Activated CD4-positive, alpha-beta T cell treated with anti-CD3 and anti-CD28 coated beads, Interleukin-2, amount 10 ng/mL, durations not matched to agents 7 days and 5 days (primary cell): ENCODE measurements at places on chromosomes 6 and 20.

GRCh38 chr6:14166839-14167238 is 49.3 kb downstream of the CD83 start:
- no peak for DNase-seq

GRCh38 chr6:30157581-30157980 is 3.4 kb downstream of the TRIM10 start:
- DNase-seq, result no peak

GRCh38 chr6:163459536-163459935 is 45.0 kb downstream of the QKI start:
- DNase-seq, result no peak

GRCh38 chr6:131003488-131004386 is 59.3 kb downstream of the EPB41L2 start:
- DNase-seq, result no peak

GRCh38 chr6:47041741-47042140 is 391 bp downstream of the ADGRF1 start:
- DNase-seq, result no peak

DNA sequence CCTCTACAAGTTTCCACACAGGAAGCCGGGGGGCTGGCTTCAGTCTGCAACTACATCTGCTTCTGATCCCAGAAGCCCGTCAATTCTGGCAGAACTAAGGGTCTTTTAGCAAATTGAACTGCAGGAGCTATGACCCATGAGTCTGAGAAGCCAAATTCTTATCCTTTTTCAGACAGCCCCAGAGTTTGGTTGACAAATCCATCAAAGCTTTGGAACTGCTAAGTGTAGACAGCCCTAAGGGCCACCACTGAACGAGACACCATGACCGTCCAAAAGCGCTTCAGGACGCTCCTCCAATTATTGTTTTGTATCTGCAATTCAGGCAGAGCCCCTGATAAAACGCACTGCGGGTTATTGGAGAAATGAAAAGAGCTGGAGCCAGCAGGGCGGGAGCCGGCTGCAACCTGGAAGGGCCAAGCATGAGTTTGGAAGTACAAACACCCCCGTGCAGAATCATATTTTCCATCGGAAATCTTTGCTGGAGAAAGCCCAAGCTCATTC is 67.1 kb downstream of the GNAS-AS1 start:
- DNase-seq, result no peak

DNA sequence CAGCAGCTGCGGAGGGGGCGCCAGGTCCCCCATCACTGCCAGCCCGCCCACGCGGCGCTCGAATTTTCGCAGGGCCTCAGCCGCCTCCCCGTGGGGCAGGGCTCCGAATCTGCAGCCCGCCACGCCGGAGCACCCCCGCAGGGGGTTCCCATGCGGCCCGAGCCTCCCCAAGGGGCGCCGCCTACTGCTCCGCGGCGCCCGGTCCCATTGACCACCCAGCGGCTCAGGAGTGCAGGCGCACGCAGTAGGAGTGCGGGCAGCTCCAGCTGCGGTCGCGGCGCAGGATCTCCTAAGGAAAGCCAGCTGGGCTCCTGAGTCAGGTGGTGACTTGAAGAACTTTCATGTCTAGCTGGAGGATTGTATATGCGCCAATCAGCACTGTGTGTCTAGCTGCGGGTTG is 155.3 kb upstream of the RREB1 start:
- no peak for DNase-seq

- DNase-seq, result no peak
Observed at GRCh38 chr6:42237857-42238256, 20.2 kb upstream of the MRPS10 start.

DNA sequence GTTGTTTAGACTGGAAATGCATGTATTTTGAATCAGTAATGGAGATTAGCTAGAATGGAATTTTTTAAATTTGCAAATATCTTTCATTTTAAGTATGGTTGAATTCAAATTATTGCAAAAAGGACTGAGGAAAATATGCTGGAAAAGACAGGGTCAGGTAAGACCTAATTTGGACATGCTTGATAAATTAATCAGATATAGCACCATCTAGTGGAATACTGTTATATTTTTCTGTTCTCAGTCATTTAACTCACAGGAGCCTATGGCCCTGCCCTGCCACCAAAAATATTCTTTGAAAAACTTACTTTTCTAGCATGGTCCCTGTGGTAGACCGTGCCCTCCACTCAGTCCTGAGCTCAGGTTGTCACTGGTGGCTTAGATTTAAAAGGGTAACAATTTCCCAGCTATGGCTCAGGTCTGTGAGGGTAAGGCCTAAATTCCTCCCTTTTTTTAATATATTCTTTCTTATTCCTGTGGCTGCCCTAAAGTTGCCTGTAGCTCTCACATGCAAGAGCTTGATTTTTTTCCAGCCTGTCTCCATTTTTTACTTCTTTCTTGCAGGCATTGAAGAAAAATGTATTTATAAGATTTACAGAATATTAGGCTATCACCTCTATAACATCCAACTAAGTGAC is 25.3 kb upstream of the KIAA1586 start:
- no peak for DNase-seq

- DNase-seq, result no peak
Observed at GRCh38 chr6:158543606-158544185, 16.2 kb upstream of the TMEM181 start.

DNA sequence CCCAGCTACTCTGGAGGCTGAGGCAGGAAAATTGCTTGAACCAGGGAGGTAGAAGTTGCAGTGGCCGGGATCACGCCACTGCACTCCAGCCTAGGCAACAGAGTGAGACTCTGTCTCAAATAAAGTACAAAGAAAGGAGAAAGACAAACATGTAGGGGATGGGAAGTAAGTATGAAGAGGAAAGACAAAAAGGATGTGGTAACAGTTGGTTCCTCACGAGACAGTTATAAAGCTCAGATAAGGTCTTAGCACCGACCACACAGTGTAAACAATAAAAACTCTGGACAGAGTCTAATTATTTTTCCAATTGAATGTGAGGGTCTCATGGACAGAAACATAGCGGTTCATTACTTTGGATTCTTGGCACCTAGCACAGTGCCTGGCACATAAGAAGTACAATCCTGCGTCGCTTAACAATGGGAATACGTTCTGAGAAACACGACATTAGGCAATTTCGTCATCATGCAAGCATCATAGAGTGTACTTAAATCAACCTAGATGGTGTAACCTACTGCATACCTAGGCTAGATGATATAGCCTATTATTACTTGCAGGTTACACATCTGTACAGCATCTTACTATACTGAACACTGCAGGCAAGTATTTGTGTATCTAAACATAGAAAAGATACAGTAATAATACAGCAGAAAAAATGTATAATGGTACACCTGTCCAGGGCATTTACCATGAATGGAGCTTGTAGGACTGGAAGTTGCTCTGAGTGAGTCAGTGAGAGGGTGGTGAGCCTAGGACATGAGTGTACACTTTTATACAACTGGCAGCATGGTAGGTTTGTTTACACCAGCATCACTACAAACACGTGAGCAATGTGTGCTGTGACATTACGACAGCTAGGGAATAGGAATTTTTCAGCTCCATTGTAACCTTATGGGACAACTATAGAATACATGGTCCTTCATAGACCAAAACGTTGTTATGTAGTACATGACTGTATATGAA is 38.2 kb downstream of the MBOAT1 start:
- DNase-seq, result peak; percentile 6

- no peak for DNase-seq
Observed at GRCh38 chr6:115902436-115902835, 158.3 kb downstream of the FRK start.

GRCh38 chr6:162621246-162621645 is 106.3 kb downstream of the PRKN start:
- DNase-seq, result no peak

GRCh38 chr6:90370493-90370959 is 73.9 kb upstream of the BACH2 start:
- no peak for DNase-seq

GRCh38 chr6:111741177-111741952 is 131.9 kb downstream of the FYN start:
- DNase-seq, result no peak

GRCh38 chr6:31048099-31048498 is 37.8 kb downstream of the MUC22 start:
- DNase-seq, result no peak

DNA sequence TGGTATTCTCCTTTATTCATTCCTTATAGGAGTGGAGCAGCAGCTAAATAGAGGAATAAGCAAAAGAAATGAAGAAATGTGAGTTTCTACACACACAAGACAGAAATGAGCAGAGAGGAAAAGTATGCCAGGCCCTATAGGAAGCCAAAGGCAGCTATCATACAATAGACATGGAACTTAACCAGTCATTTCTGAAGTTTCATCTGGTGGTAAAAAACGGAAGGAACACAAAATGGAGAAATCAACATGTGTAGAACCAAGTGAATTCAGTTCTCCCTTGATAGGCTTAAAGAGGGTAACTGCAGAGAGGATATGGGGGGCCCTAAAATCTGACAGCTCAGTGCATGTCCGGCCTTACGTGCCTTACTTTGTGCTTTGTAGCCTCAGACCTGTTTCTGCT is 44.6 kb downstream of the TSBP1 start:
- no peak for DNase-seq

DNA sequence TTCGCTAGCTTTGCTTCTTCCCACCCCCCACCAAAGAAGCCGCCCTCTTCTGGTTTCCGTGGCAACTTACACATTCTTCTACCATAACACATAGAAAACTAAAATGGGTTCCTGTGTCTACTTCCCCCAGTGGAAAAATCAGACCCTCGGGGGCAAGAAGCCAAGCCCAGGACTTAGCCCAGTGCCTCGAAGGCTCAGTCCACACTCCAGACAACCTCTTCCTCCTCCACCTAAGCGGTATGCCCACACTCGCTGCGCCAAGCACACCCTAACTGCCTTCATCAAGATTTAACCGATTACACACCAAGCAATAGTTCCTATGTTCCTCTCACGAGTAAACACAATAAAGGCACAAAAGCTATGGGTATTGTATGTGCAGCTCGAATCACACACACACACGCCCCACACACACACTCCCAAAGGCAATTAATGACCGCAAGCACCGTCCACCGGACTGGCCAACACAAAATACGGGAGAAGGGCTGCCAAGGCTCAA is 537 bp downstream of the PPIL4 start:
- peak; percentile 81 for DNase-seq

- DNase-seq, result no peak
Observed at GRCh38 chr20:49987015-49987867, 4.5 kb downstream of the SNAI1 start.

GRCh38 chr6:46583081-46583480 is 69.5 kb downstream of the CYP39A1 start:
- DNase-seq, result no peak

DNA sequence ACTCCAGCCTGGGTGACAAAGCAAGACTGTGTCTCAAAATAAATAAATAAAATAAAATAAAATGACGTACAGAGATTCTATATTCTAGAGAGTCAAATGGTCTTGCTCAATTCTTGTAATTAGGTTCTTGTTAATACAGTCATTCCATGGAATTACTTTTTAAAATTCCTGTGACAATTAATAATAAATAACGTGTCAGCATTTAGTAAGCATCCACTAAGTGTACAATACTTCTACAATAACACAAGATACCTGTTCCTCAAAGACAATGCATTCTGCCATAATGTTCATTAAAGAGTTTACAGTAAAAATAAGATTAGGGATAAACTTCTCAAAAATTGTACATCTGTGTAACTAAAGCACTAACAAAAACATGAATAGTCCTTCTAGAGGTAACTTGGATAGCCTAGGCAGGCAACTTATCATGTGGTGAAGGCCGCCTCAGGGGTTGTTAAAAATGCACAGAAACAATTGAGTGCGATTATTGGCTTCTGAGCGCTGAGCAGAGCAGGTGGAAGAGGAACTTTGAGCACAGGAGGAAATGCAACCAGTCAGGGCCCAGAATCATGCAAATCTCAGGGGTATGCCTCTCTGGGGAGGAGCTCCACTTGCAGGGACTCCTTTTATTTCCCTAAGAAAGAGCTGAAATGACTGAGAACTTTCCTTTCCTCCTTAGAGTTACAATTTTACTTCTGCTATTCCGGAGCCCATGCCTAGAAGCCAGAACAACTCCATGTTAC is 37.1 kb downstream of the QRSL1 start:
- no peak for DNase-seq

- DNase-seq, result no peak
Observed at GRCh38 chr20:49937027-49937929, 1.1 kb downstream of the RNF114 start.

- no peak for DNase-seq
Observed at GRCh38 chr20:36779656-36780025, 6.1 kb upstream of the DSN1 start.

GRCh38 chr20:45047581-45048119 is 53.3 kb downstream of the KCNS1 start:
- no peak for DNase-seq

- no peak for DNase-seq
Observed at GRCh38 chr20:18672834-18673233, 85.0 kb downstream of the DTD1 start.

- DNase-seq, result no peak
Observed at GRCh38 chr20:14948416-14948815, 611.0 kb upstream of the FLRT3 start.

DNA sequence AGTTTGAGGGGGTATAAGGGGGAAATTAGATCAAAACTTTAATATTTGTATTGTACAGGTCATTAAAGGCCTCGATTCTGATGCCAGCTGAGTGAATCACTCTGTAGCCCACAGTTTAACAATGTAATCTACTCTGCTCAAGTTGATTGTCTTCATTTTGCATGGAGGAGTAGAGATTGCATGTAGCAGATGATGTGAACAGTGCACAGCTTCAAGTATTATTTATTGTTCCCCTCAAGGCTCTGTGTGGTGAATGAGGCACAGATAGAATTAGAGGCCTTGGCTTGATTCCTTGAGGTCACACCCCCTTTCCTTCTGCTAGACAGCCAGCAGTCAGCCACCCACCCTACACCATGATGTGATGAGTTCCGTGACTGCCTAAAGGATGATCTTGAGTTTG is 38.1 kb downstream of the TXLNB start:
- DNase-seq, result no peak

DNA sequence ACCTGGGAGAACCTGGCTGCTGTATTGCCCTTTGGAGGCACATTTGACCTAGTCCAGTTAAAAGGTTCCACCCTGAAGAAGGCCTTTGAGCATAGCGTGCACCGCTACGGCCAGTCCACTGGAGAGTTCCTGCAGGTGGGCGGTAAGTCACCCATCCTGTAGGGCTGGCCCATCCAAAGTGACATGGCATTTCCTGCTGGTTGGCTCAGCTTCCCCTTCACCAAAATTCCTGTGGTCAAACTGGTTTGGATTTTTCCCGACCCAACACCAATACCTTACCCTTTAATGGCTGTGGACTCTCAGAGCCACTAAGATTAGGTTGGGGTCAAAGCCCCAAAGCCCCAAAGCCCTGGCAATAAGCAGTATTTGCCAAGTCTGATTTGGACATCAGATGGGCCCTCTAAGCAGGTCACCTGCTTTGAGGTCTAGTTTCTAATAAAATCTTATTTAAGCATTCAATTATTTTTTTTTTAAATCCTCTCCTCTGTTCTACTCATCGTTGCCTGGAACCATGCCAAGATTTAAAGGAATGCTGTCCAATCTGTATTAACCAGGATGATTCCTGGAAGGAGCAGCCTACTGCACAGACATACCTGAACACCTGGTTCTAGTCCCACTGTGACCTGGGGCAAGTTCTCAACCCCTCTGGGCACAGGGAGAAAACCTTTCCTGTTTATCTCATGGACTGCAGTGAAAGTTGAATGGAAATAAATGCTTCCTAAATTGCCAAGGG is 40.8 kb downstream of the NT5E start:
- no peak for DNase-seq
